ENCODE measurements at places on chromosomes 2 and 18. TPM values are rescaled to one million over a fixed set of nuclear protein-coding genes. Genes with fewer than 3 reads are reported as not detected.

- DNase-seq = no peak
- H3K27me3 ChIP-seq = no peaks in the 10 kb centered on the region
- no peaks in the 10 kb centered on the region for H3K36me3 ChIP-seq
- H3K27ac ChIP-seq = no peak overlapping the region
- H3K4me3 ChIP-seq = no peak overlapping the region
Observed at GRCh38 chr18:47550611-47551010, 299.2 kb upstream of the SKOR2 start.

GRCh38 chr2:43837831-43838559 is 644 bp downstream of the ABCG5 start:
- no peaks in the 10 kb centered on the region for H3K4me1 ChIP-seq
- no peaks in the 10 kb centered on the region for H3K36me3 ChIP-seq
- no peak overlapping the region for H3K27ac ChIP-seq
- no peaks in the 10 kb centered on the region for H3K27me3 ChIP-seq

DNA sequence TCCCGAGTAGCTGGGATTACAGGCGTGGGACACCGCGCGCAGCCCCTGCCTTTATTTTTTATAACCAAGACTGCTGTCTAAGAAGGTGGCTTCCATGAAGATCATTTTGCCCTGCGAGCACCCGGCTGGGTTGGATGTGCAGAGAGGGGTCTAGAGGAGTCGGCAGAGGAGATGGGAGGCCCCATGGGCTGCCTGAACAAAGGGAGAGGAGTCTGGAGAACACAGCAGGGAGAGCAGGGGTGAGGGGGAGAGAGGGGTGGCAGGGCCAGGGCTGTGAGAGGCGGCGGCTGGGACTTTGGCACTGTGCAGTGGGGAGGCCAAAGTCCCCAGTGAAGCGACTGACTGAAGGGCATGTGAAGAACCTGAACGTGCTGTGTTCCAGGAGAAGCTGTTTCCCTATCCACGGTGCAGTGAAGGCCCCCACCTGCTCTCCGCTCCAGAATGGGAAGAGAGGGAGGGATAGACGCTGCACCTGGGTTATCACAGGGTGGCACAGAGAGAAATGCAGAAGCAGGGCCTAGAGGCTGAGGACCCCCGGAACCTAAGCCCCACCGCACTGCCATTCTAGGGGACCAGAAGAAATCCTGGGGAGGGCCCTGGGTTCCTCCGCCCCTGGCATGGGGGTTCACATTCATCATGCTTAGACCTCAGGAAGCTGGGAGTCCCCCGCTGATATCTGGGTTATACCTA is 24.8 kb upstream of the FOSL2 start:
- no peaks in the 10 kb centered on the region for H3K36me3 ChIP-seq
- no peak overlapping the region for H3K4me3 ChIP-seq
- H3K4me1 ChIP-seq = no peaks in the 10 kb centered on the region
- no peaks in the 10 kb centered on the region for H3K27me3 ChIP-seq

- no peak for DNase-seq
- H3K36me3 ChIP-seq = no peaks in the 10 kb centered on the region
- H3K27me3 ChIP-seq = no peaks in the 10 kb centered on the region
- H3K4me3 ChIP-seq = no peak overlapping the region
Observed at GRCh38 chr2:150647943-150648342, 160.5 kb upstream of the RND3 start.

ERBB4 gene
- 16.0 TPM for total RNA-seq

KRTCAP3 gene
- total RNA-seq = 34.0 TPM

- H3K27ac ChIP-seq = no peak overlapping the region
- DNase-seq = no peak
- H3K4me1 ChIP-seq = peaks cover 9% of the 10 kb centered on the region
- no peaks in the 10 kb centered on the region for H3K36me3 ChIP-seq
- no peaks in the 10 kb centered on the region for H3K27me3 ChIP-seq
Observed at GRCh38 chr2:27856386-27856785, 33.8 kb downstream of the RBKS start.

TEKT4 gene
- total RNA-seq = 1.8 TPM

- no peaks in the 10 kb centered on the region for H3K27me3 ChIP-seq
- no peak overlapping the region for H3K27ac ChIP-seq
- H3K4me3 ChIP-seq = no peak overlapping the region
Observed at GRCh38 chr2:44560941-44561340, 199.2 kb downstream of the CAMKMT start.

KIF5C gene
- total RNA-seq = 0.92 TPM

DNA sequence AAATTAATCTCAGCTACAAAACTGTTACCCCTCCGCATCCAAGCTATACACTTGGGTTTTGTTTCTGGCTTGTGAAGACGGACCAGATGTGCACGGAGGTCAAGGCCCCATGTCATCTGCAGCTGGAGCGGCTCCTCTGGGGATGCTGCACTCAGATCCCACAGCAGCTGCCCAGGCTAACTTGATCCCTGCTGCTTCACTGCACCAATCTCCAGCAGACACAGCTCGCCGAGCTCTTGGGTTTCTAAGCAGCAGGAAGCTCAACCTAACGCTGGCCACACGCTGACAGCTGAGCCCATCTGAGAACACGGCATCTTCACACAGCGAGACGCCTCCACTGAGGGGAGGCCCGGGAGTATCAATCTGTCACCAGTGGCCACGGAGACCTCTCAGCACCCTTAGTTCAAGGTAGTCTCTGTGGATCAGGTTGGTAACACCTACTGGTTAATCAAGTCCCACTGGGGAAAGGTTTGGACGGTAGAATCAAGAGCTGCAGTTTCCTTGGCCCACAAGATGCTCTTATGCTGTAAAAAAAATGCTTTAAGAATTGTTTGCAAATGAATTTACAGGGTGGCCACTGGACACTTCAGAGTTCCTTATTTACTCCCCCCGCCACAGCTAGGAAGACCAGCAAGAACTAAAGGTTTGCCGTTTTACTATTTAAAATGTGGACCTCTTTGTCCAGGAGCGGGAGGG is 67.5 kb downstream of the EMILIN2 start:
- peaks cover 18% of the 10 kb centered on the region for H3K4me1 ChIP-seq
- no peak for DNase-seq
- H3K27ac ChIP-seq = no peak overlapping the region
- H3K4me3 ChIP-seq = no peak overlapping the region

IL37 gene
- 1.1 TPM for total RNA-seq

GRCh38 chr18:44920441-44920840 is 239.8 kb downstream of the SETBP1 start:
- no peak overlapping the region for H3K4me3 ChIP-seq
- no peak for DNase-seq
- H3K4me1 ChIP-seq = peaks cover 7% of the 10 kb centered on the region
- H3K36me3 ChIP-seq = no peaks in the 10 kb centered on the region
- no peaks in the 10 kb centered on the region for H3K27me3 ChIP-seq
- no peak overlapping the region for H3K27ac ChIP-seq

DNA sequence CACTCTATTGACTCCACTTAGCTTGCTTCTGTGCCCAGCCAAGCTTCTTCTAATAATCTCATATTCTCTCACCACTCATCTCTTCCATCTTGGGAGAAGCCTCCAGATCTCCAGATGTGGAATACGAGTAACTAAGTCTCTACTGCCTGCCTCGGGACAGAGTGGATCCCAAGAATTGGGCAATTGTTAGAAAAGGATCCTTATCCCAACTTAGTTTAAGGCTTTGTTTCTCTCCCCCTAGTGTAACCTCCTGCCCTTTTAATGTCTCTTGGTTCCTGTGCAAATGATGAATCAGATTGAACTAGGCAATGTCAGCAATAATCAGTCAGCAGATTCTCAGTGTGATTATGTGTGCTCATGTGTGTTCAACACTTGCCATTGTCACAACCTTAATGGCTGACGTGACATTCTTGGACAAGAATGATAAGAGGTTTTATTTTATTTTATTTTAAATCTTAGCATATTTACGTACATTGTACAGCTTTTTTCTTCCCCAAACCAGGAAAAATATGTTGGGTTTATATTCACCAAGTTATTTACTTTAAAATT is 59.7 kb downstream of the MYO3B start:
- no peaks in the 10 kb centered on the region for H3K4me1 ChIP-seq
- DNase-seq = no peak
- no peaks in the 10 kb centered on the region for H3K36me3 ChIP-seq
- H3K4me3 ChIP-seq = no peak overlapping the region
- H3K27ac ChIP-seq = no peak overlapping the region

GRCh38 chr2:72236445-72237067 is 88.9 kb upstream of the CYP26B1 start:
- no peak for DNase-seq
- H3K27ac ChIP-seq = no peak overlapping the region
- no peaks in the 10 kb centered on the region for H3K27me3 ChIP-seq
- H3K4me3 ChIP-seq = no peak overlapping the region

DNA sequence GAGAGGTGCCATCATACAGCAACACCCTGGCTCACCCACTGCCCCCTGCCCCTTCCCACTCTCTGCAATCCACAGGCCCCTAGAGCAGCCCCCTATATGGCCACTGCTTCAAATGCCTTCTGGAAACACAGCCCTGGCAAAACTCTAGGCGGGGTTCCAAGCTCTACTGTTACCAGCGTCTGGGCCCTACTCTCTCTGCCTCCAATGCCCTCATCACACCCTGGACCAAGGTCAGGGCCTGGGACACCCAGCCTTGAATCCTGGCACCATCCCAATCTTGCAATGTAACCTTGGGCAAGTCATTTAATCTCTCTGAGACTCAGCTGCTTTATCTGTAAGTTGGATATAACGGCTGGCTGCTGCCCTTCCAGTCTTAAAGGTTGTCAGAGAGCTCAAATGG is 39.2 kb upstream of the LOXHD1 start:
- H3K27ac ChIP-seq = no peak overlapping the region
- H3K4me1 ChIP-seq = no peaks in the 10 kb centered on the region

ARHGEF4 gene
- total RNA-seq = 1.7 TPM

- H3K4me1 ChIP-seq = no peaks in the 10 kb centered on the region
- H3K4me3 ChIP-seq = no peak overlapping the region
- H3K27me3 ChIP-seq = no peaks in the 10 kb centered on the region
- H3K27ac ChIP-seq = no peak overlapping the region
Observed at GRCh38 chr2:186910996-186911395, 62.0 kb upstream of the ZSWIM2 start.

- no peaks in the 10 kb centered on the region for H3K4me1 ChIP-seq
- peaks cover 36% of the 10 kb centered on the region for H3K27me3 ChIP-seq
- no peak for DNase-seq
- H3K27ac ChIP-seq = peak overlapping the region; percentile 33
- H3K36me3 ChIP-seq = no peaks in the 10 kb centered on the region
Observed at GRCh38 chr2:238928520-238929241, 80.8 kb downstream of the TWIST2 start.

CASP10 gene
- 30.3 TPM for total RNA-seq

DNA sequence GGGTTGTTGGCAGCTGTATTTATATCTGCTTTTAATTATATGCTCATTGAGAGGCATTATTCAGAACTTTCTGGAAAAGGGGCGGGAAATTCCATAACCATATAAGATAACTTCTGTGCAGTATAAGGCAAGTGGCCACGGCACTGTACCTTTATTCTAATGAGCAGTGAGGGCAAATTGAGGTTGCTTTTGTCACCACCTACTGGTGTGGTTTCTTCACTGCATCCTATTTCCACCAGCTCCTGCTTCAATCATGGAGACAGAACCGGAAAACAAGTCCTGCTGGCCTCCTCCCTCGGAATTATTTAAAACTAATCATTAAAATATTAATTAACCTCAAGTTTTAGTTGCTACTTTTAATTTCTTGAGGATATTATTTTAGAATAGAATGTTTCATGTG is 759.4 kb downstream of the CBLN2 start:
- no peaks in the 10 kb centered on the region for H3K36me3 ChIP-seq
- H3K27ac ChIP-seq = no peak overlapping the region
- no peaks in the 10 kb centered on the region for H3K4me1 ChIP-seq
- no peaks in the 10 kb centered on the region for H3K27me3 ChIP-seq

PRSS56 gene
- not detected for total RNA-seq

GRCh38 chr2:43293744-43294695 is 67.6 kb upstream of the ZFP36L2 start:
- peaks cover 27% of the 10 kb centered on the region for H3K4me1 ChIP-seq
- peak overlapping the region; percentile 76 for H3K27ac ChIP-seq

DNA sequence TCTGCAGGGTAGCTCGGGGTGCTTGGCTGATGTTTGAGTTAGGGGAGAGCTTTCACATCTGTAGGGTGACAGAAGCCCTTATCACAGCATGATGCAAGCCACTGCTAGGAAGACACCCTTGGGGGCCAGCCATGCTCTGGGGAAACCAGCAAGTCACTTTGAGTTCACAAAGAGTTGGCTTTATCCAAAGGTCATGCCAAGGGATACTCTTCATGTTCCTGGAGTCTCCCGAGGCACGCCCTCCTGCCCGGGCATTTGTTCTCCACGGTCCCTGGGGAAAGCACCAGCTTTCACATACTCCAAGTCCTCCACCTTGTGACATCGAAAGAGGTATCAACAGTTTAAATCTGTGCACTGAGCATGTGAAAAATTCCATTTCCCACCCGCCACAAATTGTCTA is 227.7 kb downstream of the VAPA start:
- no peaks in the 10 kb centered on the region for H3K36me3 ChIP-seq
- peaks cover 16% of the 10 kb centered on the region for H3K4me1 ChIP-seq
- no peak overlapping the region for H3K4me3 ChIP-seq
- no peak overlapping the region for H3K27ac ChIP-seq
- no peak for DNase-seq
- H3K27me3 ChIP-seq = no peaks in the 10 kb centered on the region
